Activated CD4-positive, alpha-beta memory T cell treated with anti-CD3 and anti-CD28 coated beads for 36 hours (primary cell): ENCODE measurements at places on chromosomes 6 and 20. TPM values are rescaled to one million over a fixed set of nuclear protein-coding genes. Genes with fewer than 3 reads are reported as not detected.

CABLES2 gene
- 7.8 TPM for total RNA-seq

C4B gene
- total RNA-seq, result 5.5 TPM

GNRH2 gene
- total RNA-seq, result 17.3 TPM

CTCFL gene
- not detected for total RNA-seq

PSMB8 gene
- 370 TPM for total RNA-seq

RIPOR3 gene
- total RNA-seq, result not detected

PLEKHG1 gene
- 6.7 TPM for total RNA-seq

AFDN gene
- total RNA-seq, result 39.0 TPM

LTV1 gene
- total RNA-seq, result 35.4 TPM

- no peak for DNase-seq
These were observed 39.7 kb downstream of the PREP start for GRCh38 chr6:105363100-105363754.

- no peak for DNase-seq
These were observed 26.5 kb downstream of the SMLR1 start for GRCh38 chr6:130853555-130854183.

GRCh38 chr6:6191909-6192308, 128.6 kb downstream of the F13A1 start:
- no peak for DNase-seq

DNA sequence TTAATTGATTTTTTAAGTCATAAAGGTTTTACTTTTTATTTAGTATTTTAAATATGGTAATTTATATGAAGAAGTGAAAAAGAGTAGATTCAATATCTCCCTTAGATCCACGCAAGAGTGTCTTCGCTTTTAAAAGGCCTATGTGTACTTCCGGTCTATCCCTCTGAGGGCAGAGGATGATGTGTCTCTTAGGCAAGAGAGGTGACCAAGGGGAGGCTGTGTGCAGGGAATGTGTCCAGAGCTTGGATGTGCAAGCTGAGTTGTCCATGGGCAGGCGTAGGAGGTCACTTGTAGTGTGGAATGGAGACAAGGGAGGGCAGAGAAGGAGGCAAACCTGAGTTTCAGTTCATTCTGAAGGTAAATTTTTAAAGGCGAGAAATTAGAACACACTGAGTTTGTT, 113.9 kb downstream of the CRYBG1 start:
- no peak for DNase-seq

GRCh38 chr6:156309017-156309416, 468.2 kb upstream of the ARID1B start:
- peak; percentile 17 for DNase-seq

DNA sequence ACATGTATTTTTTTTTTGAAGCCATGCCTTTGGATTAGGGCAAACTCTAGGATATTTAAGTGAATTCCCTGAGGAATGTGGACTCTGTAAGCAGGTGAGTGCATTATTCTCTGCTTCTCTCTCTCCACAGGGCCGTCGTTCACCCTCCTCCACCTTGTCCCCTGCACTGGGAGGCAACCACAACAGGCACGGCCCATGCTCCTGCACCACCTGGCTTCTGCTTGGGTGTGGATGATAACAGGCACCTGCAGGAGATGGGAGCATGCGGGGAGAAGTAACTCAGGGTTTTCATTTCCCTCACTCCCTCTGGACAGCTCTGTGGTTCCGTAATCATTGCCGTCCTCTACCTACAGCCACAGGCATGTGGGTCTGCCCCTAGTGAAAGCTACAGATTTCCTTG, 43.4 kb downstream of the HLA-C start:
- no peak for DNase-seq

DNA sequence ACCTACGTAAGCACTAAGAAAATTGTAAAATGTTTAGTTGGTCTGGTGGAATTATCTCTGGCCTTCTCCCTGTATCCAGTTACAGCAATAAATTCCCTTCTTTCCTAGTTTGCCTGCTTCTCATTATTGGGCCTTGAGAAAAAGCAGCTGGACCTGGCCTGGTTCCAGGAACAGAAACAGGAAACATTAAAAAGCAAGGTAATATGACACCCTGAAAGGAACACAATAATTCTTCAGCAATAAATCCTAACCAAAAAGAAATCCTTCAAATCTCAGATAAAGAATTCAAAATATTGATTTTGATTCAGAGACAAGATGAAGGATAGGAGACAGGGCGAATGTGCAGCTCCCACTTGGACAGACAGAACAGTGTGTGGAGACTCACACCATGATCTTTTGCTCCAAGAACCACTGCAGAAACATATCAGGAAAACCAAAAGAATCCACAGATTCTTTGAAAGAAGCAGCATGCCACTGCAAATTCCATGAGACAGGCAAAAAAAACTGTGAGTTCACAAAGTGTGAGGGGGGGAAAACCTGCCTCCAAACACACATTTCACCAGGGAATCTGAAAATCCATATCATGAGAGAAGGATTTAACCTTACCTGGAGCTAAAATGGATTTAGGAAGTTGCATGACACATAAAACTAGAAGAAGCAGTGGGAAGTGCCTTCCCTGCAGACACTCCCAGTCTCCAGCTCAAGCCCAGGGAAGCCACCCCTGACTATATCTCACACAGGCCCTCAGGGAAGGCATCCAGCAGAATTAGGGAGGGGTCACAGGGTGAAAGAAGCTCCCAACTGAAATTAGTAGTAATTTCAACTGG, 28.9 kb downstream of the TREM1 start:
- DNase-seq, result no peak

DNA sequence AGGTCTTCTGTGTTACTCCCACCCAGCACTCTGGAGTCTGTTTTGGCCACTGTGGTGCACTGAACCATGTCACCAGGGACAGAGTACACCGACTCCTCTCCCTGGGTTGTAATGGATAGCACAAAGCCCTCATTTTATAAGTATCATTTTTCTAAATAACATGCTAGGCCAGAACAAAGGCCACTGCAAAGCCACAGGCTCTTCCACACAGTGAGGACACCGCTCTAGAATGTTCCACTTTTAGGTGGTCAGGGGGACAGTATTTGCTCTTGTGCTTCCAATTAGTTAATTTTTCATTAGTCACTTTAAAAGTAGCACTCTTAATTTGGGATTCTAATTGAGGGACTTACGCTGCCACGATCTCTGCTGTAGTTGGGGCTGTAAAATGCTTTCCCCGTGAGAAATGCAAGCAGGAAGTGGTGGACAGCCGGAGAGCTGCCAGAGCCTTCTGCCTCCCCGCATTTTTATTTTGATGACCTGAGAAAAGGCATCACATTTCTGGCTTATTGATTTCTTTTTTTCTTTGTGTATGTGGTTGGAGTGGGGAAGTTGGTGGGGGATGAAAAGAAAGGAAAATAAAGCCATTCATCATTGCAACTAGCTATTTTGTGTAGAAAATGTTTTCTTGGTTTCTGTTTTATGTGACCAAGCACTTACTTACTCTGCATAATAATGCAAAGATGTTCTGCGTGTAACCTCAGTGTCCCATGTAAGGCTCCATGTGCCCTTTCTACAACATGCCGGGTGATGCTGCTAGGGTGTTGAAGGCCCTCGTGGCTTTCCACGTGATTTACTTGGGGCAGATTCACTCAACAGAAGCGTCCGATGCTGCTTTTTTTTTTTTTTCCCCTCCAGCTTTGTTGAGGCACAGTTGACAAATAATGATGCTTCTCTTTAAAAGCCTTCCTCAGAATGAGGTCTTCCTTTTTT, 195.9 kb downstream of the SASH1 start:
- DNase-seq, result no peak

DNA sequence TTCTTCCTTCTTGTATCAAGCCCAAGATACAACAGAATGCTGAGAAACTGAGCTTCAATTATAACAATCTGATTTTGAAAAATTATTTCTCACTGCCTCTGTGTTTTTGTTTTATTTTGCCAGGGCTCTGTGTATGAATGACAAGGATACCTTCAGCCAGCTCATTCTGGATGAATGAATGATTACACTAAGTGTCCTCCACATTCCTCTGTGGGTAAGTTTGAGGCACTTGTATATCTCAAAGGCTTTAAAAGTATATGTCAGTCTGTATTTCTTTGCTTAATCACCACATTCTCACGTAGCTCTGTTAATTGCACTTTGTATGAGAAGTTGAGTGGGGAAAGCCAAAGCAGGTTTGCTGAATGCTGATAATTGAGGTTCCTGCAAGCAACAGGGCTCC, 95.1 kb downstream of the TIAM2 start:
- DNase-seq, result no peak

- peak; percentile 73 for DNase-seq
These were observed 3.5 kb upstream of the SNAI1 start for GRCh38 chr20:49979030-49979832.

- no peak for DNase-seq
These were observed 13.3 kb upstream of the RHAG start for GRCh38 chr6:49649988-49650387.

DNA sequence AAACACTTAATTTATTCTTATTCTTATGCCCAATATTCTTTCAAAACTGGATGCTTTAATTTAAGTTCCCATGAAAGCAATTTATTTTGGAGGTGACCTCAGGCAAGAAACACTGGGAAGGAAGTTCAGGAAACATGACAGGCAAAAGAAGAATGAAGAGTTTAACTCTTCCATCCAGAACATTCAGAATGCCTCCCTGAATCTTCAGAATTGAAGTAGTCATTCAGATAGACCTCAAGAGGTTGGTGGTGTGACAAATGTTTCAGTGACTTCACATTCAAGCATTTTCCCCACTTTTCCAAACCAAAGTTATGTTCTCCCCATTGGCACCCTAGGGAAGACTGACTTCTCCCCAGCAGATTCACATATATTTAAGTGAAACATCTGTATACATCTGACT, 110.5 kb downstream of the HAO1 start:
- no peak for DNase-seq

DNA sequence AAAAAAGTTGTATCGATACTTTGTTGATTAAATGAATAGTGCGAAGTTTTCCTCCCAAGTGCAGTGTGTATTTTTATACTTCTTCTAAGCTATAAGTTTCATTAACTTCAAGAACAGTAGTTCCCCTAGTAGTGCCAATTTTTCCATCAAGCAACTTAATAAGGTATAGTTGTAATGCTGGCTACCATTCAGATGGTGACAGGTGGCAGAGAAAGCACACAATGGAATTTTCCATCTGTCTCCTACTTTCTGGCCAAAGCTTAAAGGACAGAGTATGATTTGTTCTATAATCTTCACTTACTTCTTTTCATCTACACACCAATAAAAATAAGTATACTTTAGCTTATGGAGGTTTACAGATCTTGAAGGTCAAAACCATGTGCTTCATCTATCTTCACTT, 431.1 kb downstream of the NKAIN2 start:
- no peak for DNase-seq

- no peak for DNase-seq
These were observed 27.9 kb upstream of the HLA-DQA2 start for GRCh38 chr6:32713241-32713640.

- no peak for DNase-seq
These were observed 34.9 kb upstream of the BMP6 start for GRCh38 chr6:7691021-7691420.

GRCh38 chr6:43983632-43984031, 143.6 kb downstream of the MRPL14 start:
- peak; percentile 3 for DNase-seq

- no peak for DNase-seq
These were observed 14.8 kb upstream of the CD164 start for GRCh38 chr6:109397020-109397419.

DNA sequence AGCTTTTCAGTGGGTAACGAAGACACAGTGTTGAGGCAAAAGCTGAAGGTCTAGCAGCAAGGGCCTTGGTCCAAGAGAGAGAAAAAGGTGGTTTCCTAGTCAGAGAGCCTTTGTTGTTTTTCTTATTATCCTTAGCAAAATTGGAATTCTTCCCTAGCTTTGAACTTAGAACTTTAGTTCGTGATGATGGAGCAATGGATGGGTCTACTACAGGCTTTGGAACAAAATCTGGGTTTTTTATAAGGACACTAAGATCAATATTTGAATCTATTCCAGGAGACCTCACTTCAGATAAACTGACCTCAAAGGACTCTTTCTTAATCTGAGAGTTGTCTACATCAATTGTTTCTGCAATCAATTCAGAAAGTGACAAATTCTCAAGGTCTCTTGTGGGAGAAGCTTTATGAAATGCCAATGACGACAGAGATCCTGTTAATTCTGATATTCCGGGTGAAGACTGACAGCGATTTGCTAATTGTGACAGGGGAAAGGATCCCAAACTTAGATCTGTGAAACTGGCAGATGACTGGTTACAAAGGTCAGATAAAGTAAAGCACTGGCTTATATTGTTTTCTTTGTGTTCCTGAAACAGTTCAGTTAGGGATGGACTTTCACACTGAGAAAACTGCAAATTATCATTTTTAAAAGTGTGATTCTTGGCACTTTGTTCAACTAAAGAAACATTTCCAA, 17.7 kb downstream of the HBS1L start:
- no peak for DNase-seq

DNA sequence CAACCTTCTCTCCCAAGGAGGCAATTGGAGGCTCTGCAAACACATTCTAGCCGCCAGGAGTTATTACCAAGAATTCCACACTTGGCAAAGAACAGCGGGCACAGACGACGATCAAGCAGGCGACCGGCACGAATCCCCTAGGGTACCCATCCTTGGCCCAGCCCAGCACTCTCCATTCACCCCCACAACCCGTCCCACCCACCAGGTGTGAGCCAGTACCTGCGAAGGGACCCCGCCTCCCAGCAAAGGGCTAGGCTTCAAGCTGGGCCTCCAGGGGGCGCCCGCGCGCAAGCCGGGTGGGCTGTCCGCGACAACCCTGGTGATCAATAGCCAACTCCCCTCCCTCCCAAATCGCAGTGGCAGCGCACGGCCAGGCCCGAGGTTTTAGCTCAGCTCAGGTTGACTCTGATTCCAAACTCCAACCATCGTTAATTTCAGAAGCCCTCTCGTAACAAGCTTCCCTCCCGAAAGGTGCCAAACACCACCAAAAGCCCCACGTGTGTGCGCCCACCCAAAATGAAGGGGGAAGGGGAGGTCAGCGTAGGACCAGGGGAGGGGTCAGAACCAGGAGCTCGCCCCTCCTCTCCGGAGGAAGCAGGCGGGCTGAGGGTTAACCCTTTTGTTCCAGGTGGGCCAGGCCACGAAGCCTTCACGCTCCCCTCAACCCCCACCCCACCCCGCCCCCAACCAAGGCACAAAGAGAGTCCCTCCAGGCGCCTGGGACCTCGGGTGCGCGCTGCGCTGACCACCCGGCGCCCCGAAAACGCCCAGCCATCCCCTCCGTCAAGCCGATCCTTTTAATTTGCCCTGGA, 2.1 kb downstream of the SALL4 start:
- peak; percentile 76 for DNase-seq
